Mammary microvascular endothelial cell (primary cell): ENCODE measurements at places on chromosomes 13 and 19. TPM values are rescaled to one million over a fixed set of nuclear protein-coding genes. Genes with fewer than 3 reads are reported as not detected.

The IGFL2 gene
- not detected in 2 replicates for total RNA-seq

The HOMER3 gene
- 101 and 107 TPM in 2 replicates for total RNA-seq

The CEACAM19 gene
- total RNA-seq: 3.9 and 5.1 TPM in 2 replicates

The ZNF723 gene
- total RNA-seq: not detected in 2 replicates

The B3GNT8 gene
- total RNA-seq: 0.87 and 1.5 TPM in 2 replicates

The ZNF99 gene
- not detected in 2 replicates for total RNA-seq

The TNNI3 gene
- not detected in 2 replicates for total RNA-seq

The POSTN gene
- total RNA-seq: 15.5 and 16.8 TPM in 2 replicates

The KCTD15 gene
- 51.0 and 54.4 TPM in 2 replicates for total RNA-seq

The PCDH8 gene
- not detected in 2 replicates for total RNA-seq

The STARD13 gene
- 21.8 and 26.9 TPM in 2 replicates for total RNA-seq

The GTF3A gene
- total RNA-seq: 150 and 159 TPM in 2 replicates

The SPACA6 gene
- 5.5 and 10.5 TPM in 2 replicates for total RNA-seq

The PTGER1 gene
- 0.53 and 3.4 TPM in 2 replicates for total RNA-seq

The LRRC63 gene
- 0.44 TPM in 1 of 2 replicates, not detected in the other for total RNA-seq

The THSD8 gene
- total RNA-seq: not detected in 2 replicates

The CEACAM16 gene
- total RNA-seq: not detected in 2 replicates

The OLFM2 gene
- total RNA-seq: not detected in 2 replicates

The TEX26 gene
- total RNA-seq: not detected in 2 replicates

The DOCK6 gene
- total RNA-seq: 124 and 133 TPM in 2 replicates

The CILP2 gene
- total RNA-seq: not detected in 2 replicates

The CAPN12 gene
- total RNA-seq: not detected in 2 replicates

The CLEC17A gene
- total RNA-seq: not detected in 2 replicates

The PODNL1 gene
- 1.1 TPM in 1 of 2 replicates, not detected in the other for total RNA-seq

The LGALS14 gene
- total RNA-seq: not detected in 2 replicates

The B3GNT3 gene
- total RNA-seq: 0.05 and 0.13 TPM in 2 replicates

The CFAP97D2 gene
- total RNA-seq: 0.10 and 0.27 TPM in 2 replicates

The ABCC4 gene
- 16.4 and 20.0 TPM in 2 replicates for total RNA-seq

The ZNF616 gene
- 4.4 and 4.7 TPM in 2 replicates for total RNA-seq

The ATP8A2 gene
- total RNA-seq: 0.05 and 0.07 TPM in 2 replicates

The VSIG10L gene
- total RNA-seq: 0.27 and 0.39 TPM in 2 replicates

The LRRC25 gene
- total RNA-seq: not detected in 2 replicates

The ZNF429 gene
- total RNA-seq: 2.3 and 2.7 TPM in 2 replicates

The EDNRB gene
- total RNA-seq: 7.3 and 9.4 TPM in 2 replicates

The CRB3 gene
- total RNA-seq: not detected in 2 replicates

The ZNF358 gene
- 26.2 and 26.8 TPM in 2 replicates for total RNA-seq

The CCDC8 gene
- total RNA-seq: 0.60 and 0.69 TPM in 2 replicates

The PABPC3 gene
- total RNA-seq: under 0.01 and 0.05 TPM in 2 replicates

The DAND5 gene
- 0.07 TPM in 1 of 2 replicates, not detected in the other for total RNA-seq

The ETV2 gene
- total RNA-seq: 0.30 and 0.87 TPM in 2 replicates

The ZNF460 gene
- 12.3 and 15.7 TPM in 2 replicates for total RNA-seq

The SLAIN1 gene
- total RNA-seq: 2.9 and 3.5 TPM in 2 replicates

The C5AR2 gene
- not detected in 2 replicates for total RNA-seq

The NAPSA gene
- 0.10 and 0.73 TPM in 2 replicates for total RNA-seq

The SYCN gene
- not detected in 2 replicates for total RNA-seq

The ATXN8OS gene
- total RNA-seq: not detected in 2 replicates
